ENCODE measurements at places on chromosomes 7 and 10. TPM values are rescaled to one million over a fixed set of nuclear protein-coding genes. Genes with fewer than 3 reads are reported as not detected.

Gene CLRN3
- polyA plus RNA-seq = not detected

Gene PPP3CB
- 38.8 TPM for polyA plus RNA-seq

Gene JAKMIP3
- polyA plus RNA-seq = 0.05 TPM

Gene ANXA11
- 308 TPM for polyA plus RNA-seq

Gene CREB5
- 8.2 TPM for polyA plus RNA-seq

Gene CLDN4
- 0.73 TPM for polyA plus RNA-seq

Gene LIPM
- not detected for polyA plus RNA-seq

Gene TFR2
- 0.16 TPM for polyA plus RNA-seq

Gene OPALIN
- polyA plus RNA-seq = not detected

Gene TMEM140
- polyA plus RNA-seq = 5.1 TPM

Gene NYAP1
- polyA plus RNA-seq = 0.09 TPM

Gene PCLO
- polyA plus RNA-seq = 0.10 TPM
